Activated CD4-positive, alpha-beta T cell treated with anti-CD3 and anti-CD28 coated beads, Interleukin-10, Interleukin-2, amounts not matched to agents 100 ng/mL and 50 ng/mL, durations not matched to agents 16 hours and 8 hours (primary cell): ENCODE measurements at places on chromosomes 5 and 9.
A peak's percentile ranks its signal among the peaks of the same experiment; 100 is the strongest.

DNA sequence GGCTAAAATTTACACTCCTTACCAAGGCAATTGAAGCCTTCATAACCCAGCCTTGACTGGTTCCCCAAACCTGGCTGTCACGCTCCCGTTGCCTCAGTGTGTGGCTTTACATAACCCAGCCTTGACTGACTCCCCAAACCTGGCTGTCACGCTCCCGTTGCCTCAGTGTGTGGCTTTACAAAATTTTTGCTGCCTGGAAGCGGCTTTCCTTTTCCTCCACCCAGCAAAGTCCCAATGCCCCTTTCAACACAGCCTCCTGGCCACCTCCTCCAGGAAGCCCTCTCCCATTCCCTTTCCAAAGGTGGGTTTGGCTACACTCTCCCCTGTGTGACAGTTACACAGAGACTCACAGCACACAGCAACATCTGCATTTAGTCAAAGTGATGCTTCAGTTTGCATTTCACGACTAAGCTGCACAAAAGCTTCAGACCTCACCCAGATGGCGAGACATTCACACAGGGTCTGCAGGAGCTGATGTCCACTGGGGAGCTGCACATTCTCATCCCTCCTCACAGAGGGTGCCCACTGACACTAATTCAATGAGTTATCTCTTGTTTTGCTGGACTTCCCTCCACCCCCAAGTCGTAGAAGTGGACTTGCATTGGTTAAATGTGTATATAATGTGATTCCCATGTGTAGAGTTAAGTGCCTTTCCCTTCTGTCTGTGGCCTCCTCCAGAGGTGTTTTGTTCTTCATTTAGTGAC is 156.6 kb upstream of the PHYKPL start:
- no peak for DNase-seq

GRCh38 chr5:60010853-60011252 is 117.3 kb upstream of the PDE4D start:
- DNase-seq, result no peak

DNA sequence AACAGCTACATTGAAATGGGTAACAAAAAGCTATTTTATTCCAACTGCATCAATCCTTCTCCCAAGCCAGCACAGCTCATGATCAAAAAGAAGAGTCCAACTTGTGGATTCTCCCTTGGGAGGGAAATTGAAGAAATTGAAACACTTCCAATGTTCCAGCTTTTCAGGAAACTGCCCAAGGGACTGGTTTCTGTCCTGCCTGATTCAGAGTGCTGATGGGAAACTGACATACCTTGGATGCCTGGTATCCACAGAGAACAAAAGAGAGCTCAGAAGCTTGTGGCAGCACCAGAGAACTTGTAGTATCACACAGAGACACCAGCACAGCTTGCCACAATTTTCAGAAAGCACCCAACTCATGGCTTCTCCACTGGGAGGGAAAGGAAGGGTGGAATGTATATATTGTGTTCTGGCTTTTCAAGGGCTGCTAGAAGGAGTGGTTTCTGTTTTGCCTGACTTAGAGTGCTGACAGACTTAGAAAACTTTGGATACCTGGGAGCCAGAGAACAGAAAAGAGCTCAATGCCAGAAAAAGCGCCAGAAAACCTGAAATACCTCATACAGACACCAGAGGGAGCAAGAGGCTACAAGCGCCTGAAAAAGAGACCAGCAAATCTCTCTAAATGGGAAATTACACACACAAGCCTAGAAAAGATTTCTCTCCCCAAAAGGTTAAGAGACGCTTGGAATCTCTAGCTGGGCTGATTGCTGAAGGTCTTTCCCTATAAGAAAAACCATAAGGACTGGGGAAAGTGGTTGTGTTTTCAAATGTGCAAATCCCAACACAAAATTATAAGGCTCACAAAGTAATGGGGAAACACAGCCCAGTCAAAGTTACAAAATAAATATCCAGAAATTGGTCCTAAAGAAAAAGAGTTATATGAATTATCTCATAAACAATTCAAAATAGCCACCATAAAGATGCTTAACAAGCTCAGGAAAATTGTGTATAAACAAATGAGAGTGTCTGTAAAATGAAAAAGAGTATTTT is 178.8 kb downstream of the SPOCK1 start:
- DNase-seq, result peak; percentile 45

GRCh38 chr9:105138306-105138801 is 106.1 kb upstream of the SLC44A1 start:
- DNase-seq, result no peak

- peak; percentile 36 for DNase-seq
Observed at GRCh38 chr5:53170746-53171349, 61.3 kb upstream of the MOCS2 start.

GRCh38 chr9:100652850-100653249 is 75.0 kb downstream of the CAVIN4 start:
- DNase-seq, result no peak

DNA sequence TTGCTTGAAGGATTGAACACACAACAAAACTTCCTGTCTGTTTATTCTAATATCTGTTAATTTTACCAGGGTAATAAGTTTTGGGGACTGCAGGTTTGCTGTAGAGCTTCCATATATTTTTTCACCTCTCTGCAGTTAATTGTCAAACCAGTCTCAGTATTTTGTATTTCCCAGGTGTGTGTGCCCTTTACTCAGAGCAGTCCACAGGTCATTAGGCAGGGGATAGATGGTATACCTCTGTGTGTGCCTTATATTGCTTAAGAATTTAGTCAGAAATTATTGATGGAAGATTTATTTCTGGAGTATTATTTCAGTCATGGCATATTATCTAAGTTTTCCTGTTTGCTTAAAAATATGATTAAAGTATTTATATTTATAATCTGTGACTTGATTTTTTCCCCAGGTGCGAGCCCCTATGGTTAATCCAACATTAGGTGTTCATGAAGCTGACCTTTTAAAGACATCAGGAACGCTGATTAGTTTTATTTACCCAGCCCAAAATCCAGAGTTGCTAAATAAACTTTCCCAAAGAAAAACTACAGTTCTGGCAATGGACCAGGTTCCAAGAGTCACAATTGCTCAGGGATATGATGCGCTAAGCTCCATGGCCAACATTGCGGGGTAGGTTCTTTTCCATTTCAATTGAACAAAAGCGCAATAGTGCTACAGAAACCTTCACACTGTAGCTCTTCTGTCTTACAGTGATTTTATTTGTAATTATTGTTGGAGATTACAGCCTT is 12.6 kb downstream of the NNT start:
- no peak for DNase-seq

GRCh38 chr5:90326995-90327394 is 82.6 kb downstream of the CETN3 start:
- no peak for DNase-seq

DNA sequence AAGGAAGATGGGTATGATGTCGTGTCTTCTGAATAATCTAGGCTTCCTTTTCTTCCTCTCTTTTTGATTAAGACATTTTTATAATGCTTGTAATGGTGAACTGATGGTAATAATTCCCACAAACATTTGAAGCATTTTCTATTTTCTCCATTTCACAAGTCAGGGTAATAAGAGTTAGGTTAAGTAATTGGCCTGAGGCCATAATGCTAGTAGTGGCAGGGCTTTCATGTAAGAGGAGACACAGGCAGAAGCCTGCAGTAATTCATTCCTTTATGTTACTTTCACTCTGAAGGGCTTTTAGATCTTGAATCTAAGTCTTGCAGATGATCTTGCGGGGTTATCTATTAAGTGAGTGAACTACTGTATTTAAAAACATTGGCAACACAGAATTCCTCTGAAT is 374.9 kb downstream of the MAT2B start:
- DNase-seq, result no peak

GRCh38 chr5:150121448-150122157 is 34.0 kb downstream of the PDGFRB start:
- no peak for DNase-seq

- no peak for DNase-seq
Observed at GRCh38 chr9:128884164-128884563, 2.2 kb downstream of the LRRC8A start.

- DNase-seq, result no peak
Observed at GRCh38 chr5:107269256-107269655, 401.5 kb downstream of the EFNA5 start.

- no peak for DNase-seq
Observed at GRCh38 chr5:139393497-139394122, 1.3 kb downstream of the PROB1 start.

GRCh38 chr5:157167214-157167621 is 1.2 kb upstream of the GARIN3 start:
- no peak for DNase-seq

- no peak for DNase-seq
Observed at GRCh38 chr5:172919525-172920446, 39.4 kb upstream of the RPL26L1 start.

DNA sequence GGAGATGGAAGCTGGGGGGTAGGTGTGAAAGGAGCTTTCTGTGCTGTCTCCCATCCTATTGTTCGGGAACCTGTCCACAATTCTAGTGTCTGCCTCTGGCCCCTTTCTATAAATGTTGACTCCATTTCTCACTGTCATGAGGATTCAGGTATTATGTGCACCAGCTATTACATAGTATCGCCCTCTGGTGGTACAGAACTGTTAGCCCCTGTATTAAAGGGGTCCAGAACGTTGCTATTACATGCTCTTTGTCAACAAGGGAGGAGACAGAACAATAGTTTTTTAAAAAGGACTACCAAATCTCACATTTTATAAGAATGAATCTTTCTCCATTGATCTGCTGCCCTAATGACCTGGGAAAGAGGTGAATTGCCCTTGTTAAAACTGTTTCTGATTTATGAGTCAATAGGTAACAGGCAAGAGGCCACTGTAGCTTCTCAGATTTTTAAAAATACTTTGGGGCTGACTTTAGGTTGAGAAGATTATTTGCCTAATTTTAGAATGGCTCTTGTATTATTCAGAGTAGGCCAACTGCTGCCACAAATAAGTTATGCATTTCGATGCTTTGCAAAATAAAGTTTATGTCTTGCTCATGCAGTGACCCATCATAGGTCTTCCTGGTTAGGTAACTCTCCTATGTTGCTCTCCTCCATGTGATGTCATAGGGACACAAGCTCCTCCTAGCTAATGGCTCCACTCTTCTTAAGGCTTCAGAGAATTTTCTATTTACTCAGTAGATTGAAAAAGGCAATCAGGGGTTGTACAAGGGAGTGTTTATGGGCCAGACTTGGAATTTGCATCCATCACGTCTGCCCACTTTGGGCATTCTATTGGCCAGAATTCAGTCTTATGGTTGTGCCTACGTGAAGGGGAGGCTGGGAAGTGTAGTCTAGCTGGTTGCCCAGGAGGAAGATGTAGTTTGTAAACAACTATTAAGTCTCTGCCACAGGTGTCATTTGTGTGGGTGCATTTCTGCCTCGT is 20.8 kb downstream of the DCANP1 start:
- DNase-seq, result peak; percentile 62
